ENCODE measurements at places on chromosomes 11 and 22.

GRCh38 chr22:25078591-25078990, 121.1 kb upstream of the CRYBB3 start:
- no peak for DNase-seq

- DNase-seq, result no peak
Observed at GRCh38 chr11:30423279-30423648, 100.4 kb downstream of the ARL14EP start.

GRCh38 chr11:110173811-110174644, 80.8 kb downstream of the ZC3H12C start:
- peak; percentile 56 for DNase-seq

DNA sequence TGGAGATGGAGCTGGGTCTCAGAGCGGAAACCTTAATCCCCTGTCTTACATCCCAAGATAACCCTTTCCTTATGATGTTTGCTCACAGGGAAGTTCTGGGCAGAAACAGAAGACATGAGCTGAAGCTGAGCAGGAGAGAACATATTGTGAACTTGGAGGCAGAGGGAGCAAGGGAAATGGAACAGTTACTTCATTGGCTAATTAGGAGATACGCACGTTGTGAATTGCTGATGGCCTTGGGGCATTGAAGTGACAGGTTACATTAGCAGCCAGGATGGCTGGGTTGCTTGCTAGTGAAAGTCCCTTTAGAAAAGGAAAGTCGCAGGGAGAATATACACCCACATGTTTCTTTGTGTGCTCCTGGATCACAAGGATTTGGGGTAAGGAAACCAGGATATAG, 48.7 kb downstream of the TENM4 start:
- no peak for DNase-seq

- DNase-seq, result no peak
Observed at GRCh38 chr11:103959279-103959942, 77.0 kb upstream of the DDI1 start.

DNA sequence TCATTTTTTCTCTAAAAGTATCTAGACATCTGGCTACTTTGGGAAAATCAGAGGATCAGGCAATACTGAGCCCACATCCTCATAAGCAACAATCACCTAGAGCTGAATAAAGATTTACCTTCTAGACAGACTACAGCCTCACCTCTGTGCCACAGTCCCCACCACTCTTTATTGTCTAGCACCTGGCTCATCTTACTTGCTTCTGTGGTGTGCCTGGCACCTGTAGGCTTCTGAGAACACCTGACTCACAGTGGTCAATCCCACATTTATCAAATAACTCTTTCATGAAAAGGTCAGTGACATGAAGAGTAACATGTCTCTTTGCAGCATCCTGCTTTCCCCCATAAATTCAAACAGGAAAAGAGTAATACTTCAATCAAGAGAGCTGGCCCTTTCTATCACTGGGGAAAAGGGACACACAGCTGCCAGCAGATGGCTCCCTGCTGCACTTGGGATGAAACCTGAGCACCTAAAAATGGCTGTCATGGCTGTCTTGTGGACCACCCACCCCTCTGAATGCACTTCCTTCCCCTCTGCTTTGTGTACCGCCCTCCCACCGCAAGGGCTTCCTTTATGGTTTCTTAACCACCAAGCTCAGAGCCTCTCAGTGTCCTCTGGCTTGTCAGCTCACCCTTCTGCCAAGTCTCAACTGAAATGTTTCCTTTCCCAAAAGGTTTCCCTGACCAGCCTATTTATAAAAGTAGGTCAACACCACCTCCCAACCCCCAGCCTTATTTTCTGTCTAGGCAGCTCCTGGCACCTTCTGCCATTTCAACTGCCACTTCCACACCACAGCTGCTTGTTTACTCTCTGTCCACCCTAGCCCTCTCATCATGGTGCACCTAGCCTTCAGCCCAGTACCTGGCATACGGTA, 9.3 kb downstream of the TFIP11 start:
- DNase-seq, result peak; percentile 75

GRCh38 chr22:27022896-27023361, 365.5 kb downstream of the MIAT start:
- no peak for DNase-seq

DNA sequence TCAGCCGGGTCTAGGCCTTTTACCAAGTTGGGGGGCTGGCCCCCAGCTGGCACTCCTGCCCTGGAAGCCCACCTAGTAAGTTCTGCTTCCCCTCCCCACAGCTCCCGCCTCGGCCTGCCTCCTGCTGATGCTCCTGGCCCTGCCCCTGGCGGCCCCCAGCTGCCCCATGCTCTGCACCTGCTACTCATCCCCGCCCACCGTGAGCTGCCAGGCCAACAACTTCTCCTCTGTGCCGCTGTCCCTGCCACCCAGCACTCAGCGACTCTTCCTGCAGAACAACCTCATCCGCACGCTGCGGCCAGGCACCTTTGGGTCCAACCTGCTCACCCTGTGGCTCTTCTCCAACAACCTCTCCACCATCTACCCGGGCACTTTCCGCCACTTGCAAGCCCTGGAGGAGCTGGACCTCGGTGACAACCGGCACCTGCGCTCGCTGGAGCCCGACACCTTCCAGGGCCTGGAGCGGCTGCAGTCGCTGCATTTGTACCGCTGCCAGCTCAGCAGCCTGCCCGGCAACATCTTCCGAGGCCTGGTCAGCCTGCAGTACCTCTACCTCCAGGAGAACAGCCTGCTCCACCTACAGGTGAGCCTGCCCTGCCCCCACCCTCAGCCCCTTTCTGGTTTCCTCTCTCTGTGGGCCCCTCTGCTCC, 7.3 kb downstream of the RTN4RL2 start:
- DNase-seq, result no peak

GRCh38 chr11:63609971-63610580, 4.2 kb downstream of the PLAAT3 start:
- DNase-seq, result no peak

- no peak for DNase-seq
Observed at GRCh38 chr22:25508161-25508560, 56.3 kb upstream of the GRK3 start.

DNA sequence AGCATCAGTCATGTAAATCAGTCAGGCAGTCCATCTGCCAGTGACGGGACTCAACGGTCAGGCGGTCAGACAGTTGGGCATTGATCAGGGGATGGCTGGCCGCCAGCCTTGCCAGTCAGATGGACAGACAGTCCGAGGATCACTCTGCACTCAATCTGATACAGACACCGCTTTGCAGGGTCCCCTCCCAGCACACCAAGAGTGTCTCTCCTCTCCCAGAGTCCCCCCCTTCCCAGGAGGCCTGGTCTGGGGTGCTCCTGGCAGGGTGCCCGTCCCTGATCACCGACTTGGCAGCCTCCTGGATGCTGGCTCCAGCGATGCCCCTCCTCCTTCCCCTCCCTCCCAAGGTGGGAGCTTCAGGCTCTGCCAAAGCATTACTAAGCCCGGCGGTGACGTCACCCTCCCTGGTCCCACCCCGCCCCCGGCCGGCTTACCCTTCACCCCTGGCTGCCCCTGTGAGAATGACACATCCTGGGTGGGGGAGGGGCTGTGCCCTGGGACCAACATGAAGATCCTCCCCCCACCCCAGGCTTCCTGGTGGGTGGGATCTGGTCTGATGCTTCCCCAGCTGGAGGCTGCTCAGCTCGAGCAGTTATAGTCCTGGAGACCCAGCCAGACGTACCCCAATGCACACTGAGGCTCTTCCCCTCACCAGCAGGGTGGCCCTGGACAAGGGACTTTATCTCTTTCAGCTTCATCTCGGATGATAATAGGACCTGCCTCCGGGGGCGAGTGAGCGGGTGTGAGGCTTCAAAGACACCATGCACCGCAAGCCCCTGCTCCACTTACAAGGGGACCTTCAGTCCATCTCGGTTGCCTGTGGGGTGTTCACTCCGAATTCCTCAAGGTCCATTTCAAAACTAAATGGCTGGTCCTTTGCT, 69.2 kb downstream of the CD82 start:
- DNase-seq, result no peak

GRCh38 chr11:126868741-126869140, 131.8 kb downstream of the KIRREL3 start:
- no peak for DNase-seq

DNA sequence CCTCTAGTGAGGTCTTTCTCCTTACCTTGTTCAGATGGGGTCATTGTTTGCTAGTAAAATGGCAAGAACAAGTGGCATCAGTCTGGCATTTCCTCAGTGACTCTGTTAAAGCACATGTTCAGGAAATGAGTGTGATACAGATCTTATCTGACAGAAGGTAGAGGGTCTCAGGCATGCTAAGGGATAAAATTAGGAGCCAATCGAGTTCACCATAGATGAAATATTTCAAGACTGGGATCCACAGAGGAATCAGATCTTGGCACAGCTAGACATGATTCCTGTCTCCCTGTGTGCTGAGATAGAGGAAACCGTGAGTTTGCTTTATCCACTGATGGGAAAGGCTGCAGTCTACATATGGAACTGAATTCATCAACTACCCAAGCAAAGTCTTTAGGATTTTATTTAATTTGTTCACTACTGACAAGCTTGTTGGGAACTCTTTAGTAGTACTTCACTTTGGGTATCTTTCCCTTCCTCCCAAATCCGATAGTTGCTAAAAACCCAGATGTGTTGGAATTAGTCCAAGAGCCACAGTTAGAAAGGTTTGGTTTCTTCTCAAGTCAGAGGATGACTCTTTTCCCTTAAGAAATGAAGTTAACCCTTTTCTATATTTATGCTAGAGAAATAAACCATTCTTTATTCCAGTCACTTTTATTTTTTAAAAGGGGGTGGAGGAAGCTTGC, 18.4 kb downstream of the FAM118B start:
- DNase-seq, result no peak

All from CD4-positive, alpha-beta T cell treated with Interferon alpha-2 for 1 hour (primary cell).